ENCODE measurements at places on chromosomes 5 and 9.

DNA sequence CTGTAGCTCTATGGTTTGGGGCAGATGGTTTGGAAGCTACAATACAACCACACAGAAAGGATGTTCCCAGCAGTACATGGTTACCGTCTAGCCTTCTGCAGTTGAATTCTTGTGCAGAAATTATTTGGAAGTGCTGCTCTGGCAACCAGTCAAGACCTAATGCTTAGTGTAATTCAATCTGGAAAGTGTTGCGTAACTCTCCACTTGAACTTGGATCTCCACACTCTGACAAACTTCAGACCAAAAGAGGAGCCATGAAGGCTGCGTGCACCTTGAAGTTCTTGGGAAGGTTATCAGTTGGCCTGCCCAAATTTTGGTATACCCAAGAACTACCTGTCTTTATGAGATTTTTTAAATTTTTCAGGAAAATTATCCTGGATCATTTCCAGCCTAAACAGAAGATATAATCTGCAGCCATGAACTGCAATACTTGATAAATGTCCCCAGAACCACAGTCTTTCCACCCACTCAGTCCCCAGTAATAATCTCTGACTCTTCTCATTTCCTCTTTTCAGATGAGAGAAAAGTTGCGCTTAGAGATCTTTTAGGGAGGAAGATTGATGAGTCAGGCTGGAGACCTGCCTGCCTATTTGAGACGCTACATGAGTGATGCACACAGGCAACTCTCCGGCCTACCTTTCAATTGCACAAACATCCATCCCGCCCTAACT is 159.9 kb downstream of the FANCC start:
- no peak for DNase-seq

DNA sequence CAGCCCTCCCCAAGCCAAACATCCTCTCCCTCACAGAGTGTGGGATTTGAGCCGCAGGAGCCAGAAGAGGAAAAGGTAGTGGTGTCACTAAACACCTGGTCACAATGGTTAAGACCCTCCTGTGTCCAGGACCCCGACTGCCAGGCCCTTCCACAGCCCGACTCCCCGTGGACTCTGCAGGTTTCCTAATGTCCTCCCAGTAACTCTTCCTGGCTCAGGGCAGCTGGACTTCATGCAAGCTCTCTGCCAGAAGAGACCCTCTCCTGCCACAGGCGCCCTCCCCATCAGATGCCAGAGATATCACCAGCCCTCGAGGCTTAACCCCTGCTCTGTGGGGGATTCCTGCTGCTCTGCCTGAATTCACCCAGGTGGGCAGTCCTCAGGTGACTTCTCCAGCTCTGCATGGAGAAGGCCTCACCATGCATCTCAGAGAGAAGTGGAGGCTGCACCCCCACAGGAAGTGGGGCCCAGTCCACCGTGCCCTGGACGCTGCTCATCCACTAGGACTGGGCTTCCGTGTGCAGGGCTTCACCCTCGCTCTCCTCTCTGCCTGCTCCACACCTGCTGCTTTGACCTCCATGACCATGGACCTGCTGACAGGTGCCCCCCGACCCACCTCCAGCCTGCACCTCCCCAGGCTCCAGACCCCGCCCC is 111.2 kb downstream of the ADAMTS2 start:
- DNase-seq = no peak

GRCh38 chr5:43401827-43402226 is 10.4 kb downstream of the CCL28 start:
- DNase-seq = no peak

DNA sequence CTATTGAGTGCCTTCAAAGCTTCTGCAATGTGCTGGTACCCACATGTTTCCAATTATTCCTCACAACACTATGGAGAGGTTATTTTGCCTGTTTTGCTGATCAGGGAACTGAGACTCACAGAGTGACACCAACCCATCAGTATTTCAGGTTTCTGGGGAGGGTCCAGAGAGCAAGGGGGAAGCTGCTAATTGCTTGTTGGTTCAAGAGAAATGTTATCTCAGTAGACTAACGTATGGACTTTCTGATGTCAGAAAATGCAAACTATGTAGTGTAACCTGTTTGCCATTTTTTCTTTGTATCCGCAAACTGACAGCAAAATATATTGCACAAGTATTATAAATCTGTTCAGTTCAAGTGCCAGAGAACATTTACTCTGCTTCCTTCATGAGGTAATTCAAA is 108.3 kb upstream of the MSX2 start:
- DNase-seq = no peak

DNA sequence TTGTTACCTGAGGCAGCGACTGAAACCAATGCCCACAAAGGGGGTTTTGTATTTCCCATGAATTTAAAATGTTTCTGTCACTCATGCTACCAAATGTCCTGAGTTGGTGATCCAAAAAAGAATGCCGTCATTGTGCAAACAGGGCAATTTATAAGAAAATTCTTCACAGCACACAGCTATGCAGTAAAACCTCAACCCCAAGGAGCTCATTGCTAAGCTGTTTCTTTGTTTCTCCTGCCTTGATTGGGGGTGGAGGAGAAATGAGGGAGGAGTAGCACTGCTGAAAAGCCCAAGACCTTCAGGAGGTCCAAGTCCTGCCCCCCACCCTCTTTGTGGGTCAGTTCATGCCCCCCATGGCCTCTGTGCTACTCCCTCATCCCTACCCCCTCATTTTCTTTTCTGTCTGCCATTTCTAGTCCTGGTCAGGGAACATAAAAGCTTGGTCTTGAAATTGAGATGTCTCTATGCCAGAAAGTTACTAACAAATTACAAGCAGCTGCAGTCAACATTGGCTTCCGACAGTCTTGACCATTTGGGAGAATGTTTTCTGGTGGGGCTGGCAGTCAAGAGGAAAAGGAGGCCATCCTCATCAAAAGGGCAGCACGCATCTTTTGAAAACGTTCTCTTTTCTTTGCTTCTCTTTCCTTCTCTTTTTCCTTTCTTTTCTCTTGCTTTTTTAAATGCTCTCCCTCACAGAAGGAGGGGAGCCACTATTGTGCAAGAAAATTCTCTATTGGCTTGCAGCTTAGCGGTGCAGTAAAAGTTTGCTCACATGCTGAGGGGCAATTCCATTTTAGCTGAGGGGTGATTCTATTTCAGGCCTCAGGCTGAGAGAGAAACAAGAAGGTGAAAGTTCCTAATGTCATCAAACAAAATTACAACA is 133.3 kb downstream of the GCNT1 start:
- no peak for DNase-seq

GRCh38 chr9:137757613-137758029 is 120.0 kb upstream of the CACNA1B start:
- peak; percentile 14 for DNase-seq

- DNase-seq = no peak
Observed at GRCh38 chr9:117375956-117376355, 38.9 kb downstream of the ASTN2 start.

DNA sequence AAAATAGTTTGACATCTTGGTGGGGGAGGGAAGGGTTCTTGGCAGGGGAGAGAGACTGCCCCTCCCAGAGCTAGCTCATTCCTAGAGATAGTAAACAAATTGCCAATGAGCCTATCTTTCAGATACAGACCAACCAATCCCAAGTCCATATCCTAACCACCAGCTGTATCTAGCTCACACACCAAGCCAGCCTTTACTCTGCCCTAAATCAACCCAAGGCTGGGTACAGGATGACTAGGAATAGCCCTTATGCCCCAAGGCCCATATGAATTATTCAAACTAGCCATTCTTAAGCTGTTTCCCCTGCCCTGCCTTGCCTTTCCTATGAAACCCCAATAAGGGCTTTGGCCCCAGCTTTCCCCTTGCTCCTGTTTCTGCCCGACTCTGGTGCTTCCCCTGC is 281.3 kb upstream of the PANK3 start:
- no peak for DNase-seq

- DNase-seq = no peak
Observed at GRCh38 chr5:110832683-110833082, 93.9 kb downstream of the SLC25A46 start.

DNA sequence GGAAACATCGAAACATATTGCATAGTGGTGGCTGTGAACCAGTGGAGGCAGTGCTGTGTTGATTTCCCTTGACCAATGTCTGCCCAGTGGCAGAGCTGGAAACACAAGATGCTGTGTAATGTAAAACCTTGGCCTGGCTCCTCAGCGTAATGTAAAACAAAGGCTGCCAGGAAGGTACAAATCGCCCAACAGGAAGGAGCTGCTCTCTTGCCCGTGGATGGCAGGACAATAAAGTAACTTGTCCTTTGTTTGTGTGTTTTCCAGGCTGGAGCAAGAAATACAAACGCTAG is 143.4 kb downstream of the PALM2AKAP2 start:
- no peak for DNase-seq

DNA sequence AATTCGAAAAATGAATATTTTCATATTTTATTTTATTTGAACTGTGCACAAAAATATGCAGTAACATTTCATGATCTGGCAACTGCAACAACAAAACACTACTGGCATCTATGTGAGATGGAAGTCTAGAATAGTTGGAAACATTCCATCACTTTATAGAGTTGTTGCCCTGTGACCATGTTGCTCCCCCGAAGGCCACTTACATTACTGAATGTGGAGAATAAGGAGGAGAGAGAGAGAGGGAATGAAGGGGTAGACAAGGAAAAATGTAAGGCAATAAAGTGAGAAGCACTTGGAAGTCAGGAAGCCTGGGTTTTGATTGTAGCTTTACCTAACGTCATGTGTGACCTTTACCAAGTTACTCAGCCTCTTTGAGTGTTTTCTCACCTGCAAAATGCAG is 437.2 kb upstream of the EDIL3 start:
- DNase-seq = no peak

GRCh38 chr5:124061068-124061430 is 549.1 kb downstream of the CSNK1G3 start:
- DNase-seq = no peak

GRCh38 chr5:162573758-162574157 is 506.2 kb downstream of the GABRG2 start:
- DNase-seq = no peak

DNA sequence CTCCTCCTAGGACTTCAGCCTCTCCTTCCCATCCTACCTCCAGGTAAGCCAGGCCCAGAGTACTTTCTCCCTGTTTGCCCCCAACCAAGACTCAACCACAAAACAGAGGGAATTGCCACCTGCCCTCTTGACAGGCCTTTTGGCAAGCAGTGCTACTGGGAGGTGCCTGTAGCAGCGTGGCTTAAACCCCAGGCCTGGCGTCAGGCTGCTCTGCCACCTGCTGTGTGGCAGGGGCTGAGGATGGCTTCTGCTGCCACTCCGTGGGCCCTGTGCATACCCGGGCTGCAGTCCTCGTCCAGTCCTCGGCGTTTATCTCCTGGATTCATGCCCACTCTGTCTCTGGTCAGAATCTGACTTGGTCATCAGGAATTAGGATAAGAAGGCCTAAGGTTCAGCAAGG is 163.1 kb downstream of the PAX5 start:
- DNase-seq = no peak

- DNase-seq = peak; percentile 6
Observed at GRCh38 chr5:174323878-174324281, 278.4 kb downstream of the NSG2 start.

GRCh38 chr5:170553218-170553617 is 49.4 kb downstream of the KCNIP1 start:
- DNase-seq = no peak

GRCh38 chr5:132987531-132988408 is 24.3 kb upstream of the AFF4 start:
- no peak for DNase-seq

GRCh38 chr5:72840041-72840440 is 23.6 kb downstream of the TNPO1 start:
- no peak for DNase-seq

DNA sequence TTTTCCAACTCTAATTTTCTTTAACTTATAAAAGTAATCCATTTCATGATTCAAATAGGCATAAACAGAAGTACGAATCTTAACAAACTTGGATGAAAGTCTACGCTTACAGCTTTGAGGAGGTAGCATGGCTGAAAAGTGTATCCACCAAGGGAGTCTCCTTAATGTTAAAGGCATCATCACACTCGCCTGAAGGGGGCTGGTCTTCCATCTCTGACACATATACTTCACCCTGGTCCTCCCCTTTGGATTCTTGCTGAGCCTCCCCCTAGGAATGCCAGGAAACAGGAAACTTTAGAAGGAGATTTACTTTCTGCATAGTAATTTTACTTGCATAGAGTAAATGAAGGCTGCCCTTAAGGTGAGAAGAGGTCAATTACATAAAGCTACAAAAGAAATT is 10.3 kb upstream of the NME5 start:
- DNase-seq = no peak

- DNase-seq = no peak
Observed at GRCh38 chr9:109238125-109238524, 71.1 kb upstream of the FRRS1L start.

- DNase-seq = no peak
Observed at GRCh38 chr9:89353989-89354388, 35.7 kb downstream of the SECISBP2 start.

- DNase-seq = no peak
Observed at GRCh38 chr9:126518763-126519162, 95.0 kb upstream of the LMX1B start.

DNA sequence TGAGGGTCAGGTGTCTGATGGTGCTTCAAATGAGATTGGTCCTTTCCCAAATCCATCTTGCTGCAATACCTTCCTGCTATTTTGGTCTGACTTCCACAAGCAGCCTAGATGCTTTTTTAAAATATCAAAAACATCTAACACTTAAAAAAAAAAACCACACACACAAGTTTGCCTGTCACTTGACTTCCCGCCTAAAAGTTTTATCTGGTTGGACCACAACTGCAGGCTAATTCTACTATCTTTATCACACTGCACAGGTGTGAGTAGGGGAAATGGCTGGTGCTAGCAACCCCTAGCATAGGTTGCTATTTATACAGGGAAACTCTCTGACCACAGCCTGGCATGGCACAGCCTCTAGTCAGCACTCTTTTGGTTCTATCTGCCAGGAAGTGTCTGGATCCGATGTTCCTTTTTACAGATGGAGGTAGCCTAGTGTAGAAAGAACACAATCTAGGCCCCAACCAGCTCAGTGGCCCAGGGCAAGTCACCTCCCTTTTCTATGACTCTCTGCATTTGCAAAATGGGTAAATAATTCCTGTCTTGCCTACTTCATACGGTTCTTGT is at the start of gene HEMGN:
TSS of gene HEMGN (minus strand) at position 92 of the 564 bp plus-strand sequence. CDS start at position 56, 36 bp downstream.
- DNase-seq = peak; percentile 20

- no peak for DNase-seq
Observed at GRCh38 chr5:8839361-8840055, 706.4 kb downstream of the SEMA5A start.

GRCh38 chr9:23769307-23769935 is 56.6 kb downstream of the ELAVL2 start:
- DNase-seq = no peak

DNA sequence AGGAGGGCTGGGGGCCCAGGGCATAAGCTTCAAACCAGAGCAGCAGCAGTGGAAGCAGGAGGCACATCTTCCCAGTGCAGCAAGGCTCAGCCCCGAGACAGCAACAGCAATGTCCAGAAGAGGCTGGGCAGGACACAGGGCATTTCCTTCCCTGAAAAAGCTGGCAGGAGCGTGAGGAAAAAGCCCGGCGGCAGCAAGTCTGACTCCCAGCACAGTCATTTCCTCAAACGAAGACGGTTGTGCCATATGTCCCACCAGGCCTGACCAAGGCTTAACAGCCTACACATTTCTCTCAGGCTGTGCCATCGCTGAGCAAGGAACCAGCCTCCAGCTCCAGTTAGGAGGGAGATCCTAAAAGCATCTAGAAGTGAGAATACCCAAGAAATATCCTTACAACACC is 74.5 kb downstream of the APTX start:
- DNase-seq = no peak

- no peak for DNase-seq
Observed at GRCh38 chr5:135171336-135171735, 137.3 kb upstream of the PITX1 start.

Measured in T-helper 2 cell treated with Interferon-gamma antibody and Interleukin-4, amounts not matched to agents 5 μg/mL and 100 μg/mL, for 36 hours (primary cell).